ENCODE measurements at places on chromosomes 5 and 9.
A peak's percentile ranks its signal among the peaks of the same experiment; 100 is the strongest.

- DNase-seq, result no peak
These were observed 13.7 kb downstream of the STK32A start for GRCh38 chr5:147248561-147248960.

DNA sequence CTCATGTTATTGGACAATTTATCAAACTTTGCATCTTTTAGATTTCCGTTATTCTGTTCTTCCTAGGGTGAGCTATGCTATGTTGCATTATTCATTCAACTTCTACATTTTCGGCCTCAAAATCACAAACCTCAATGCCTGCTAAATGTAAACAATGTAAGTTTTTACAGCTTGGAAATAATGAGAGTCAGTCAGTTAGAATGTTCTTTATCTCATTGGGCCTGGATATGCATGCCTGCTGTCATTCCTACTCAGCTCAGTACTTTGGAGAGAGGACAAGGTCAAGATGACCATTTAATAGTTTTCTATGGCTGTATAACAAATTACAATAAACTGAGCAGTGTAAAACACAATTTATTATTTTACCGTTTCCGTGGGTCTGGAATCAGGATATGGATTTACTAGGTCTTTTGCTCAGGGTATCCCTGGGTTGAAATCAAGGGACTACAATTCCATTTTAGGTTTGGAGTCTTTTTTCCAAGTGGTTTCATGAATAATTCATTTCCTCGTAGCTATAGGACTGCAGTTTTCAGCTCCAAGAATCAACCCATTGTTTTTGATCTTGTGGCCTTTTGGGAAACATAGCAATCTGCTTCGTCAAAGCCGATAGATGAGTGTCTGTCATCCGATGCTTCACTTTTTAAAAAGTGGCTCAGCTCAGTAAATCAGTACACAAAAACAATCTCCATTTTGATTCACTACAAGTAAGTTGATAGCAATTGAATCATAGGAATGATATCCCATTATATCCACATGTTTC, 1143.2 kb upstream of the CDH6 start:
- DNase-seq, result no peak

DNA sequence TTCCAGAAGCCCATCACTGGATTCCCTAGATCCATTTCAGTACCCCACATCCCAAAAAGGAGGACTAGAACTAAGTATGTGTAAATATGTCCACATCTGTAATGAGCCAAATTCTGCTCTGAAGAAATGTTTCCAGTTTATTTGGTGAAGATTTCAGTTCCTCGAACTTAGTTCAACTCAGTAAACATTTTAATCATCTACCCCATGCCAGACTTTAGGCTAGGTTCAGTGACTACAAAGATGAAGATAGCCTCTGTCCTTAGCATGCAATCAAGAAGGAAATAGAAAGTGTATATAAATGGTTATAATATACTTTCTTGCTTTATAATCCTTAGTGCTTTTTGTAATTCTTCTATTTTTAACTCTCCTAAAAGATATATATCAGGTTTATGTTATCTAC, 21.5 kb downstream of the RUSC2 start:
- DNase-seq, result no peak

DNA sequence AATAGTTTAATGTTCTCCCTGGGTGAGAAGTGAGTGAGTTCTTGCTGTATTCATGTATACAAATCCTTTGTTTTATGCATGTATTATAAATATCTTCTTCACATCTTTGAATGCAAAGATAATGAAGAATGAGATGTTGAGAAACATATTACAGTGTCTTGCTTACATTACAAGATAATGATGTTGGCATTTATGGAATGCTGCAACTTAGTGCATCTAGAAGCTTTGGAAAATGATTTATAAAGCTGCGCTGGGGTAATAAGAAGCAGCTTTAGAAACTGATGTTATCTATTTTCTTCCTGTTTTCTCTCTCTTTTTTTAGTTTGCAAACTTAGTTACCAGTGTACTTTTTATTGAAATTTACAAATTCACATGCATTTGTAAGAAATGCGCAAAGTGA, 673.4 kb downstream of the KCTD16 start:
- DNase-seq, result no peak

- DNase-seq, result no peak
These were observed 56.8 kb downstream of the PTPN3 start for GRCh38 chr9:109441296-109441695.

- DNase-seq, result no peak
These were observed 40.0 kb upstream of the ORM1 start for GRCh38 chr9:114282926-114283325.

DNA sequence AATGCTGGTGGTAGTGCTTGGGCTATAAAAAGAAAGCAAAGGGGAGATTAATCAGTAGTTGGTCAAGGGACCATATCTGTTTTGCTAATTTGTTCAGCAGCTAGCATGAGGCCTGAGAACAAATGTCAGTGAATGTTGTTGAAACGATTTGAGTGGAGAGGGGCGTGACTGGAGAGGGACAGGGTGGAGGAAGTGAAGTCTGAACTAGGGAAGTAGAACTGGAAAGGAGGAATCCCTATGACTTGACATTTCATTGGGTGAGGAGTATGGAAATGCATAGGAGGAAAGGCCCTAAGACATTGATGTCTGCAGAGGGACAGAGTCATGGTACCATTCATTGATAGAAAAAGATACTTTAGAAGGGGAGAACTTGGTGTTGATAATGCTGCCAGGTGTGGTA, 19.7 kb downstream of the TLE4 start:
- DNase-seq, result no peak

DNA sequence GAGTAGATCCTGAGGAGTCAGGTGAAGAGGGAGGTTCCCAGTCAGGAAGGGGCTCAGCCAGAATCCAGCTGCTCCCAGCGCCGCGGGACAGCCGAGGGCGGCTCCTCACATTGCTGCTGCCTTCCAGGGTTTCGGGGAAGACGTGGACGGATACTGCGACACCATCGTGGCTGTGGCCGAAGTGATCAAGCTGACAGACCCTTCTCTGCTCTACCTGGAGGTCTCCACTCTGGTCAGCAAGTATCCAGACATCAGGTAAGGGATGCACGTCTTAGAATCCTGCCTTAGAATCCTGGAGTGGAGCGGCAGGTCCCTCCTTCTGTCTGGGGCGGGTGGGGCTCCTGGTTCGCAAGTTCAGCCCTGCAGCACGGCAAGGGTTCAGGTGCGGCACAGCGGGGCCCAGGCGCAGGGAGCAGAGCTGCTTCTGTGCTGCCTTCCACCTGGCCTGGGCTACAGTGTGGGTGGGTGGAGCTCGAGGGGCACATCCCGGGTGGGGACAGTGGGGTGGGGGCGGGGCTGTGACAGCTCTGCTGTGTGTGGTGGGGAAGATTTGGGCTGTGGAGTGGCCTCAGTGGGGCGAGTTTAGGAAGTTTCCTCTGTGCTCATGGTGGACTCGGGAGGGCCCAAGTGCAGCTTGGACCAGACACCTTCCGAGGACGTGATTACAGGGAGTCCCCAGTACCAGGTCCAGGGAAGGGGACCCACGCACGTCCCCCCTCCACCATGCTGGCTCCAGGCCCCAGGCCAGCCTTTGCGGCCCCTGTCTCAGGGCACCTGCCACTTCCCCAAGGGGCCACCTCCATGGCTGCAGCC, 22.8 kb downstream of the EXOC3 start:
- no peak for DNase-seq

DNA sequence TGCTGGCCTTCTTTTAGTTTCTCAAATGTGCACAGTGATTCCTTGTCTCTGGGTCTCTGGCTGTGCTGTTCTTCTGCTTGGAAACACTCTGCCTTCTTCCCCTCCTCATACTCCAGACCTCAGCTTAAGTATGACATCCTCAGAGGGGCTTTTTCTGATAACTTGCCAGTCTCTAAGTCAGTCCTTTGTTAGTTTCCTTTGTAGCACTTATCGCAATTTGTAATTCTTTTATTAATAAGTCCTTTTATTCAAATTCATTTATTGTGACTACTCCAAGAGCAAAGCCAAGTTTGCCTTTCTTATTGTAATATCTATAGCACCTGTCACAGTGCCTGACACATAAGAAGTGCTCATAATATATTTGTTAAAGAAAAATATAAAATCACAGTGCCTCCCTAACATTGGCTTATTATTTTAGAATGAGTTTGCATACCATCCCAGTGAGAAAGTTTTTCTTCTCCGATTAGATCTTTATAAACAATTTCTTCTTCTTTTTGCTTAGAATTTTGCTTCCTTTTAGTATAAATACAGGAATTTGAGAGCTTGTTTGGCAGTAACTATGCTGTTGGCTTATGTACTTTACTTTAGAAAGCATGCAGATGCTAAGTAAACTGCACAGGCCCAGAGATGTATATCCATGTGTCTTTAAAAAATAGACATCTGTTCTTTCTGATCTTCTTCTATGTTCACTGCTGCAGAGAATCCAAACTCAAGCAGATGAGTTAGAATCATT, 198.0 kb downstream of the GAS1 start:
- DNase-seq, result no peak

DNA sequence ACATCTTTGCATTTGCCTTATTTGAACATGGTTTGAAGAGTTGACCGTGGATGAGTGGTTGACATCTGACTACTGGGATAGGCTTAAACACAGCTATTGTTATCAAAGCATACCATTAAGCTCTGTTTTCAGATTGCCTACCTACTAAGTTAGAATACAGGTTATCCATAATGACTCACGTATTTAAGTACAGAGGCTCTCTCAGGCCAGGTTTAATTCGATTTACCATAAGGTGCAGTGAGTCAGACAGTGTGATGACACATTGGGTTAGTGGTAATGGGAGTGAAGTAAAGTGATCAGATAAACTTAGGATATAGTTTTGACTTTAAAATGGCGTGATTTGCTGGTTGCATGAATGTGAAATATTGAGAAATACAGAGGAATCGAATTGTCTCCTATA, 732.0 kb upstream of the CTNND2 start:
- no peak for DNase-seq

GRCh38 chr5:133801955-133802751, 166.3 kb downstream of the C5orf15 start:
- no peak for DNase-seq

GRCh38 chr9:136545965-136546696, at the start of gene NOTCH1:
NOTCH1 (minus strand) TSS chr9:136546048; CDS start chr9:136545786, 262 bp downstream.
- peak; percentile 82 for DNase-seq

GRCh38 chr9:133604856-133605255, 4.3 kb downstream of the FAM163B start:
- peak; percentile 6 for DNase-seq

DNA sequence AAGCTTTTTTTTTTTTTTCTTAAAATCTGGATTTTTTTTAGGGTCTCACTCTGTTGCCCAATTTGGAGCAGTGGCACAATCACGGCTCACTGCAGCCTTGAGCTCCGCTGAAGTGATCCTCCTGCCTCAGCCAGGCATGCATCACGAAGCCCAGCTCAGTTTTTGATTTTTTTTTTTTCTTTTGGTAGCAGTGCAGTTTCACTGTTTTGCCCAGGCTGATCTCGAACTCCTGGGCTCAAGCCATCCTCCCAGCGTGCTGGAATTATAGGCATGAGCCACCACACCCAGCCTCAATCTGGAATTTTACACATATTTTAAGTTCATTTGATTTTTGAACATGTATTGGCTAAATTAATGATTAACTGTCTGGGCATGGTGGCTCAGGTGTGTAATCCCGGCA, 36.3 kb downstream of the TRIO start:
- no peak for DNase-seq

DNA sequence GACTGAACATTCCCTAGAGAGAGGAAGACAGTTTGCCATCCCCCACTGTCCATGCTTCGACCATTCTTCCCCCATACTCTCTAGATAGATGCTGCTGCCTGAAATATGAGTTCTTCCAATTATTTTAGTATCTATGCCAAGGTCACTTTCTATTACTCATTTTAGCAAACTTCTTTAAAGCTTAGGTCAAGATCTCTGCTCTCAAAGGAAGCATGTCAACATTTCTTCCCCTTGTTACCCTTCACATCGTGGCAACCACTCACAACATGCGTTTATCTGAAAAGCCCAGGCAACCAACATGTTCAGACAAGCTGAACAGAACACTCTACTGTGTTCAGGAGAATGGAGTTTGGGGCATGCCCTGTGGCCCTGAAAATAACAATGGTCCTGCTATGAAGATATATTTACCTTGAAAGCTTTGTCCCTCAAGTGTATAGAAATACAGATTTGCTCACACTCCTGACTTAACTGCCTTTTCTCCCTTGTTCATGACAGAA, 138.4 kb upstream of the KIF2A start:
- no peak for DNase-seq

- DNase-seq, result no peak
These were observed 9.8 kb upstream of the OLFM1 start for GRCh38 chr9:135077497-135078200.

DNA sequence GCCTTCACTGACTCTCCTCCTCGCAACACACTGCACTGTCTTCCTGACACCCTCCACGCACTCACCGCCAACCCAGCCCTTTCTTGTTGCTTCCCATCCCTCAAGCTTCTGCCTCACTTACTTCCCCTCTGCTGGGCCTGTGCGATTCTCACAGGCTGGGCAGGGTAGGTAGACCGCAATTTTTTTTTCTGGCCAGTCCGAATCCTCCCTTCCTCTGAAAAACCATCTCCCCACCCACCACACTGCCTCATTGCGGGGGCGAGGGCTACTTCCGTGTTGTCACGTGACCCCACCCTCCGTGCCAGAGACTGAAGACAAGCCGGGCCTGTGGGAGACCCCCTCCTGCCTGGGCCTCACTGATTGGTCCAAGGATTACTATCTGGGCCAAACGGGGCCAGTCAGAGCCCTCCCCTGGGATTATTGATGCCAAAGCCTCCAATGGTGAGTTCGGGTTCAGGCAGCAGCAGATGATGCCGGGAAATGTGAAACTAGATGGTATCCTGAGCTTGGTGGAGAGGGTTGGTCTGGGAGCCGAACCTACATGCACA, 73.1 kb downstream of the STK10 start:
- DNase-seq, result no peak

DNA sequence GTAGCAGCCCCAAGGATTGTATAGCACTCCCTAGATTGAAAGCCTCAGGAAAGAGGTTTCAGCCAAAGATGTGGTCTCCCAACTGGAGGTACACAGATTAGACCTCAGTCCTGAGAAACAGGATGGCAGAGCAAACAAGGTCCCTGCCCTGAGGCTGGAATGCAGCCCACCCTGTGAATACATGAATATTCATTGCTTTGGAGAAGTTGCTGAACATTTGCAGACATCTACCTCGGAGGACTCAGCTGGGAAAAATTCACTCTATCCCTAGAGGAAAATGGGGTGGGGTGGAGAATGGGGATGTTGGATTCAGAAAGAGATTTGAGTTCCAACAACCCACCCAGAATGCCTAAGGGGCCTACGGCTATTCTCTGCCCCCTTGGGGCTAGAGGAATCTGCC, 129.4 kb downstream of the SLIT3 start:
- DNase-seq, result no peak

Data from Calu3 (cell line).